ENCODE measurements at places on chromosomes 1 and 21. TPM values are rescaled to one million over a fixed set of nuclear protein-coding genes. Genes with fewer than 3 reads are reported as not detected.

RNF186 gene
- total RNA-seq: 0.19 TPM

NOS1AP gene
- total RNA-seq: 5.1 TPM

DISP1 gene
- total RNA-seq: 50.6 TPM

ADGRL2 gene
- total RNA-seq: 13.5 TPM

HPCAL4 gene
- total RNA-seq: 24.5 TPM

NHLH2 gene
- total RNA-seq: 1.7 TPM

SHISAL2A gene
- total RNA-seq: 4.8 TPM

SH3D21 gene
- total RNA-seq: 6.8 TPM

RHCE gene
- 4.2 TPM for total RNA-seq

OR2L2 gene
- 1.2 TPM for total RNA-seq

LAPTM5 gene
- 16.3 TPM for total RNA-seq

TUFT1 gene
- total RNA-seq: 16.5 TPM

PLA2G4A gene
- 6.4 TPM for total RNA-seq

TSPEAR gene
- total RNA-seq: 0.62 TPM

CFAP74 gene
- 16.4 TPM for total RNA-seq

OVAAL gene
- not detected for total RNA-seq

ADGRB2 gene
- 15.7 TPM for total RNA-seq

HSPA6 gene
- total RNA-seq: 2.5 TPM

AVPR1B gene
- not detected for total RNA-seq

FCRLB gene
- total RNA-seq: 0.63 TPM

ZBTB17 gene
- total RNA-seq: 60.2 TPM

NUP210L gene
- 23.0 TPM for total RNA-seq

BRDT gene
- 141 TPM for total RNA-seq

FCER1A gene
- not detected for total RNA-seq

BARHL2 gene
- 5.6 TPM for total RNA-seq

PHGDH gene
- total RNA-seq: 85.3 TPM

SMIM12 gene
- 27.1 TPM for total RNA-seq

PGLYRP3 gene
- not detected for total RNA-seq

ADCY10 gene
- 24.6 TPM for total RNA-seq

DYNLT4 gene
- 4.0 TPM for total RNA-seq

CELA2B gene
- 3.3 TPM for total RNA-seq

SPATC1L gene
- total RNA-seq: 96.1 TPM

Data from testis (tissue), 5 donors.